ENCODE measurements at places on chromosomes 5 and 9. TPM values are rescaled to one million over a fixed set of nuclear protein-coding genes. Genes with fewer than 3 reads are reported as not detected.

DNA sequence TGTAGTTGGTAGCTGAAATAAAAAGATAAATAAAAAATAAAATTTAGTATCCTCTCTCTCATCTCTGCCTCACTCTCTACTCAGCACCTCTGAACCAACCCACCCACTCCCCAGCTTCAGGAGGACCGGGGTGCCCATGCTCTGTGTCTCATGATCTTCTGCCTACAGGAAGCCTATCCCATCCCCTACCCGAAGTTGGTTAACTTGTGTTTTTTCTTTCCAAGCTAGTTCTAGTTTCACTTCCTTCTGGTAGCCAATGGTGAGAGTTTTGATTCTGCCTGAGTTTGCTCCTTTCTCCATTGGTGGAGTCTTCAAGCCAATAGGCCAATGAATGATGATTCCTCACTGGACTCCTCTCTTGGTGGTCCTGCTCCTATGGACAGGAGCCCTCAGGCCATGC lies 32.1 kb downstream of the SNX24 start:
- no peak for DNase-seq

- peak; percentile 26 for DNase-seq
These were observed 217.6 kb downstream of the TMEM167A start for GRCh38 chr5:82859451-82860140.

DNA sequence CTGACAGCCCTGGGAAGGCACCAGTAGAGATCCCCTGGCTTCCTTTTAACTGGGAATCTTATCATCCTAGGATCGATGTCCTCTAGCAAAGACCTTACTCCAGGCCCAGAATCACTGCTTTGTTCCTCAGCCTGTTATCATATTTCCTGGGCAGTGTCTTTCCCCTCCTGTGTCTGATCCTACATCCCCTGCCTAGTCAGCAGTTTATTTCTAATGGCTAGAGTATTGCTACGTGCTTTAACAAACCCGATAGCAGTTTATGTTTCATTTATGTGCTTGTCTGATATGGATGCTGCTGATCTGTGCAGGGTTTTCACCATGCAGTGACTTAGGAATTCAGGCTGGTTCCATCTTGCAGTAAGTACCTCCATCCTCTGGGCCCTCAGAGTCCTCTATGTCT lies 20.9 kb upstream of the BARX1 start:
- no peak for DNase-seq

DNA sequence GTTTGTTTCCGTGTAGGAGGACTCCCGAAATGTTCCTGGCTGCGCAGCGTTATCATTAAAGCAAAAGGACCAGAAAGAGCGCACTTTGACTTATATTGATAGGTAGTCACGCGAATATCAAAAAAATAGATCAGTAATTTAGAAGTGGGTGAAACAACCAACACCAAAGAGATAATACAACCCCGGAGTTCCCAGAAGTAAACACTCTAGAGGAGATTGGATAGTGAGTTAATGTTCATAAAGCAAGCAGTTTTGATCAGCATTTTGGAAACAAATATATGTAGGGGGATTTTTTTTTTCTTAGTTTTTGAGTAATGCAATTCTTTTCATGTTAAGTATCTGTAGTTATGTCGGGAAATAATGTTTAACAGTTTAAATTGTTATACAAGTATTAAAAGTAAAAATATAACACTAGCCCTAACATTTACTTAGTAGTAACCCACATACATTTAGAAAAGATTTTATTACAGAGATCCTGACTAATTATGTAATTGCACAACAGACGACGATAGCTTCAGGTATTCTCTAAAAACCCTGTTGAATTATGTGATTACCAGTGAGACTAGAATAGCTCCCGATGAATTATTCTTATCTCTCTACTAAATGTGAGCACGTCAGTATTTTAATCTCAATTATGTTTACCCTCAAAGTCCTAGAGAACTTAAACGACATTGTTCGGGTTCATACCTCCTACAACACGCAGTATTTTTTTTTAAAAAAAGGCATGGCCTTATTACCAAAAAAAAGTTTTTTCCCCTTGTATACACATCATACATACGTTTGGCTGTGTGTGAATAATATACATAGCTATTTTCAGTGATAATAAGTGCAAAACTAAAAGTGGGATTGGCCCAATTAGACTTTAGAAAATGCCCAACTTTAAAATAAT lies 9.4 kb upstream of the NFIB start:
- DNase-seq = no peak

DNA sequence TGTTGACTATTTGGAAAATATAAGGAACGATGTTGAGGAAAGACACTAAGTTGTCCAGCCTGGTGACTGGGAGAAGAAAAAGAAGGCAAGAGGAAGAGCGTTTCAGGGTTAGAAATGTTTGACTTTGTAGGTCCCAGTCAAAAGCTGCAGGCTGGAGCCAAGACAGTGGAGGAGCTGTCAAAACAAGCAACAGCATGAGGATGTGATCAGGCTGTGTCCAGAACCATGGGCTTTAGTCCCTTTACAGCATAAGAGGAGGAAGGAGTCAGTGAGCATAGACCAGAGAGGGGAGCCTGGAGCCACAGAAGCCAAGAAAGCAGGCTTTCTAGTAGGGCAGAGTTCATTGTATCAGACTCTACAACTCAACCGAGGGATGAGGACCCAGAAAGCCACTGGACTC lies 658.5 kb downstream of the BNC2 start:
- no peak for DNase-seq

DTWD2 gene
- 15.1 TPM for total RNA-seq

ECPAS gene
- total RNA-seq = 91.0 TPM

Measured in skin of body (tissue), 3 donors.